Panc1 (cell line): ENCODE measurements at places on chromosomes 4 and X. TPM values are rescaled to one million over a fixed set of nuclear protein-coding genes. Genes with fewer than 3 reads are reported as not detected.

The MAGEB17 gene
- not detected for total RNA-seq

The PDGFRA gene
- total RNA-seq: 0.15 TPM

The NEUROG2 gene
- total RNA-seq: not detected

The CD99L2 gene
- 156 TPM for total RNA-seq

The NPFFR2 gene
- total RNA-seq: not detected

The TLR6 gene
- 1.1 TPM for total RNA-seq

The LONRF3 gene
- 13.1 TPM for total RNA-seq

The SHROOM3 gene
- 7.2 TPM for total RNA-seq

DNA sequence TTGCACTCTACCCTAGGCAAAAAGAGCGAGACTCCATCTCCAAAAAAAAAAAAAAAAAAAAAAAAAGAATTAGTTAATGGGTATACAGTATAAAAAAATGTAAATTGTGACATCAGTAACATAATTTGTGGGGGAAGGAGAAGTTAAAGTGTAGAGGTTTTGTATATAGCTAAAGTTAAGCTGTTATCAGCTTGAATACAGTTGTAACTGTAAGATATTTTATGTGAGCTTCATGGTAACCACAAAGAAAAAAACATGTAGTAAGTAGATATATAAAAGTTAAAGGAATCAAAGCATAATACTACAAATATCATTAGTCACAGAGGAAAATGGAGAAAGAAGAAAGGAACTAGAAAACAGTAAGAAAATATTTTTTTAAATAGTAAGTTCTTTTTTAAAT, 53.2 kb upstream of the EPGN start:
- no peak for DNase-seq

- DNase-seq: no peak
Measured at GRCh38 chr4:120869613-120870278, 52.8 kb downstream of the PRDM5 start.

DNA sequence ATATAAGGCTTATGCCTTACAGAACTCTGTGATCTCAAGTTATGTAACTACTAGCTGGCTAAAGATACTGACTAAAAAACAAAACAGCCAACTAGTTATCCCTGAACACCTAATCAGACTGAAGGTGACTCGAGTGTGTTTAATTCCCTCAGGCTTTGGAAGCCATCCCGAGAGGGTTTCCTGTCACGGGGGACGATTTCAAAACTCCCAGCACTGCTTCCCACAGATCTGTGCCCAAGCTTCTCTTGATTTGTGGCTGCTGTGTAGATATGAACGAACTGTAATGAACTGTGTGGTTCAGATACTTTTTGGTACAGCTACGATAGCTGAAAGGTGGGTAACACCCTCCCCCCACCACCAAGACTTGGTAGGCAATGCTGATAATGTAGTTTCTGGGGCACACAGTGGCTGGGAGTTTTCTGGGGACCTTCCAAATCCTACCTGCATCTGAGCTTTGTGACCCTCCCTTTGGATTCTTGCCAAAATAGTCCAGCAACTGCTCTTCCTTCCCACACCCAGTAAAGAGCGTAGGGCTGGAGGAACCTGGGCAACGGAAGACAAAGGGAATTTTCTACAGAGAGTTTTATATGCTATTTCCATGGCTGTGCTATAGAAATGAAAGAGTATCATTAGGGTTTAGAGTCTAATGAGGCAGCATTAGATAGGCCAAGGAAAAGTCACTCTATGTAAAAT, 148.8 kb downstream of the MGST2 start:
- DNase-seq: no peak

- DNase-seq: no peak
Measured at GRCh38 chr4:20890761-20891160, 190.5 kb downstream of the PACRGL start.

GRCh38 chrX:125769628-125770027, 396.5 kb downstream of the DCAF12L2 start:
- no peak for DNase-seq

DNA sequence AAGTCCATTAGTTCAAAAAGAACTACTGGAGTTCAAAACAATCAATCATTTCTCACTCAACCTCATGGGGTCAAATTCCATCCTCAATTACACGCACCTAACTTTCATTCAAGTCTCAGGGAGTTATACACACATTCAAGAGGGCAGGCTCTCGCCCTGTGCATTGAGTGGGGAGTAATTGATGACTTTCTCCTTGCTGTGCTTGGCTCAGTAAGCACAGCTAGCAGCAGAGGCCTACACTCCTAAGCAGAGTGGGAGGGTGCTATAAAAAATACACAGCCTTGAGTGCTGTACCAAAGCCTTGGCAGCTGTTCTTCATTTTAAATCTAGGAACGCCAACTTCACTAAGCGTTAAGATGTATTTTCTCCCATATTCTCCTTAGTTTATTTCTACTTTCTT, 958.3 kb upstream of the ADGRL3 start:
- DNase-seq: no peak

- no peak for DNase-seq
Measured at GRCh38 chr4:95889662-95890061, 49.8 kb downstream of the PDHA2 start.

- no peak for DNase-seq
Measured at GRCh38 chr4:41106694-41107419, 107.5 kb downstream of the APBB2 start.

DNA sequence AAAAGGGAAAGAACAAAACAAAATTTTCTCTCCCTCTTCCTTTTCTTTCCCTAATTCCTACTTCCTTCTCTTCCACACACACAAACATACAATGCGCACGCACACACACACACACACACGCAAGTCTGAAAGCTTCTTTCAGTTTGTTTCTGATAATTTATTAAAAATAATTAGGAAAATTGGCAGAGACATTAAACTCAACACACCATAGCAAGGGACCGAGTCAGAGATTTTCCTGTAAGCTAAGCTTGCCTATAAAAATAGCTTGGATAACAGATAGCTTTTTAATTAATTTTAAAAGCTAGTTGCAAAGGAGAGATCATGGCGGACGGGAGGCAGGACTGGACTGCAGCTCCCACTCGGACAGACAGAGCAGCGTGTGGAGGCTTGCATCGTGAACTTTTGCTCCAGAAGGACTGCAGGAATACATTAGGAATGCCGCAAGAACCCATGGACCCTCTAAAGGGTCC, 92.6 kb upstream of the MAPK10 start:
- DNase-seq: no peak

DNA sequence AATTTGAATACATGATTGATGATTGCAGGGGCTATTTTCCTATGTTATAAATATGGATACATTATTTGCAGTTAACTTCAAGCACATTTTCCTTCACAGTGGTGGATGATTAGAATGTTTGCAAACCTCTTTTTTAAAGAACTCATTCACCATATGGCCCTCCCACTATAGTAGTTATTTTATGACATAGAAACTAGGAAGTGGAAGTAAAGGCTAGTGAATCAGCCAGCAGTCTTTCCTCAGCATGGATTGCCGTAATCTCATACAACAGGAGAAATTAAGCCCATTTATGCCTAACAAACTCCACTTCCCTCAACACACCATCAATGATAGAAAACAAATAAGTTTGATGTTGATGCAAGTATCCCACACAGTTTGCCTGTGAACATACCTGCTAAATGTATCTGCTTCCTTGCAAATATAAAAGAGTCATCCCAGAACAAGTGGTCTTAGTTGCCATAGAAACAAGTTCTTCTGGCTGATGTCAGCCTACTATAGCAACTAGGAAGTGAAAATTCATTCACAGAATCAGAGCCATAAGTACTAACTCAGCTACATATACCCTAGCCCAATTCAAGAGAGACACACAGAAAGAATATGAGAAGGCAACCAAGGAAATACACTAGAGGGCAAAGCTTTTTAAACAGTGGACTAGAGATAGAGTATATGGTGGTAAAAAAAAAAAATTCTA, 100.9 kb upstream of the RADX start:
- no peak for DNase-seq

- DNase-seq: no peak
Measured at GRCh38 chr4:80153874-80154544, 43.3 kb upstream of the PRDM8 start.

DNA sequence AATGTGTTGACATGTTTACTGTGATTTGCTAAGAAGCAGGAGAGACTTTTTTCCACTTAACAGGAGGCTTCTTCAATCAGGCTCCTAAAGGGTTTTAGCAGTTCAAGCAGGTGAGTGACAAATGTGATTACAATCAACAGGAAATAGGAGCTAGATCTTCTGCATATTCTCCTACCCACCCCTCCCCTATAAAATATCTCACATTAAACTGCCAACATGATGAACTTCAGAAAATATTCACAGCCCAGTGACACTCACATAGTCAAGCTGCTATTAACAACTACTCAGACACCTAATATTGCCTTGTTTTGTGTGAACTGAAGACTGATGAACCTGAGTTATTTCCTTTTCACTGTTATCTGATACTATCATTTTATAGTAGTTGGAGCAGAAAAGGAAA, 55.9 kb upstream of the ANTXR2 start:
- DNase-seq: no peak

DNA sequence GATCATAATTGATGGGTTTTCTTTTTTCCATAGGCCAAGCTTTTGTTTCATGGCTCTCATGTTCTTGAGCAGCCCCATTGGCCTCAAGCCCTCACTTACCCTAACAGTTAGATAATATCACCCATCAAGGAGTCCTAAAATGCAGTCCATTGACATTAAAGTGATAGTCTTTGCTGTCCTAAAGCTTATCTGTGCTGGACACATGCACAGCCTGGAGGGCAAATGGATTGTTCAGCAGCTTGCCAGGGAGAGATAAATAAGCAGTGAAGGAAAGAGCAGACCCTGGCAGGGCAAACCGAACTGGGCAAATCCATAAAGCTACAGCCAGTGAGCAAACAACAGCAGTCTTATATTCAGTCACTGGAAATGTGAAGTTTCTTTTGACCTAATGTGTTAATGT, 199.6 kb upstream of the MID1 start:
- no peak for DNase-seq

DNA sequence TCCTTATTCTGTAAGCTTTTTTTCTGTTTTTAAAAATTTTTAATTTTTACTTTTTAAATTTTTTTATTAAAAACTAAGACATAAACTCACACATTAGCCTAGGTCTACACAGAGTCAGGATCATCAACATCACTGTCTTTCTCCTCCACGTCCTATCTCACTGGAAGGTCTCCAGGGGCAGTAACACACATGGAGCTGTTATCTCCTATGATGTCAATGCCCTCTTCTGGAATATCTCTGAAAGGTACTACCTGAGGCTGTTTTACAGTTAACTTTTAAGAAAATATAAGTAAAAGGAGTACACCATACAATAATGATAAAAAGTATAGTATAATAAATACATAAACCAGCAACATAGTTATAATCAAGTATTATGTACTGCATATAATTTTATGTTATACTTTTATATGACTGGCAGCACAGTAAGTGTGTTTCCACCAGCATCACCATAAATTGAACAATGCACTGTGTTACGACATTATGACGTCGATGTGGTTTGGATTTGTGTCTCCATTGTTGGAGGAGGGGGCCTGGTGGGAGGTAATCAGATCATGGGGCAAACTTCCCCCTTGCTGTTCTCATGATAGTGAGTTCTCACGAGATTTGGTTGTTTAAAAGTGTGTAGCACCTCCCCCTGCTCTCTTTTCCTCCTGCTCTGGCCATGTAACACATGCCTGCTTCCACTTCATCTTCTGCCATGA, 21.3 kb downstream of the IL15 start:
- no peak for DNase-seq

- no peak for DNase-seq
Measured at GRCh38 chr4:3386526-3386925, 55.2 kb upstream of the HGFAC start.

DNA sequence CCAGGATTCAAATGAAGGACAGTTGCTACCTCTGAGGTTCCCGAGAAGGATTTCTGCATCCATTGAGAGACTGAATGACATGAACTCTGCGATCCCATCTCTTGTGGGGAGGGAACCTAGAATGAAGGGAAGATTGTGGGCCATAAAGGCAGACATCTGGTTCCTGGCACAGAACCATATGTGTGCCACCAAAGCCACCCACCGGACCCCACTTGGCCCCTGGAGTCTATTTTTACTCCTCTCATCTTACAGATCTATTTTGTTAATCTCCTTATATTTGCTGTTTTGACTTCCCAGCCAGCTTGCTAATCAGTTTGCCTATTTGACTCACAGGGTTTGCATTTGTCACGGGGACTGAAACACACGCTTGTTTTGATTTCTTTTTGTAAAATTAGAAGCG, 7.3 kb downstream of the SOD3 start:
- no peak for DNase-seq

DNA sequence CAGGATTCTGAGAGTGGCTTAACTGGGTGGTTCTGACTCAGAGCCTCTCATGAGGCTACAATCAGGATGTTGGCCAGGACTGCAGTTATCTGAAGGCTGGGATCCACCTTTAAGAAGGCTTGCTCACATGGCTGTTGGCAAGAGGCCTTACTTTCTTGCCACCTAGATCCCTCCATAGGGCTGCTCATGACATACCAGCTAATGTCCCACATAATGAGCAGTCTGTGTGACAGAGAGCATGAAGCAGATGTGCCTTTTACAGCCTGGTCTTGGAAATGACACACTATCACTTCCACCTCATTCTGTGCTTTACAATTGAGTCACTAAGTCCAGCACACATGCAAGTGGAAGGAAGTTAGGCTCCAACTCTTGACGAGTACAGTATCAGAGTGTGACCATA, 4.3 kb upstream of the RBM3 start:
- no peak for DNase-seq

DNA sequence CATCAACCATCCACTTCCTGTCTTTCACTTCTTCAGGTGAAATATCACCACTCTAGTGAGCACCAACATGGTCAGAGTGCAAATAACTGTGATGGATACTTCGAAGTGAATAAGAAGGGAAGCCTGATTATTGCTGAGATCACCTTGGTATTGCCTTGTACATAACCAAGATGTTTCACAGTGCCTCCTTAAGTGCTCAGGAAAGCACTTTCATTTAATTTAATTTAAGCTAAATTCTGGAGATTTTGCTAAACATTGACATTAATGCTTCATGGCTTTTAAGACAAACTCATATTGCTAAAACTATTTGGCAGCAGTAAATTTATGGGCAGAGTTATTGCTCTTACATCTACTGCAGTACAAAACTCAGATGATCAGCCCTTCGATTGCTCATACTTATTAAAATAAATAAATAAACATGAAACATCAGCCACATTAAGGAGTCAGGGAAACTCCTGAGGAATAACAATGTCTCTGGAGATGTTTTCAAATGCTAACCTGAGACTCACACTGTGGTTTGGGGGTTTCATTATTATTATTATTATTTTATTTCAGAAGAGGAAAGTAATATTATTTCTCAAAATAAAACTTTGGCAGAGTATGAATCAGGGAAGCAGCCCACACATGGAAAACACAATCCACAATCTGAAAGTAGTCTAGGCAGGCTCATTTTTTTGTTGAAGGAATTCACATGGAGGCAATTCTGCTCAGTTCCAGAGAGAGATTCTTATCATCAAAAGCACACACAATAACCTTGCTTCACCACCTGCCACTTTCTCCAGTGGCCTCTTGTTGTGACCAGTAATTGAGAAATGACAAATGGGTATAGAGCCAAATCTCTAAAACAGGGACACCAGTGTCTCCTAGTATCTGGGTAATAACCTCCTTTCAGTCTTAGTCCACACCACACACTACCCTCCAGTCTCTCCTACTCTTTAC, 344.2 kb downstream of the MAPK10 start:
- DNase-seq: no peak

GRCh38 chr4:2898001-2898400, 54.4 kb downstream of the ADD1 start:
- DNase-seq: no peak
